ENCODE measurements at places on chromosomes 3 and 15.

GRCh38 chr3:54131026-54131605, 8.8 kb downstream of the CACNA2D3 start:
- DNase-seq, result no peak

- peak; percentile 85 for DNase-seq
These were observed 52.3 kb upstream of the CGNL1 start for GRCh38 chr15:57323806-57324589.

- DNase-seq, result no peak
These were observed 509.3 kb downstream of the ROBO1 start for GRCh38 chr3:79258479-79258878.

DNA sequence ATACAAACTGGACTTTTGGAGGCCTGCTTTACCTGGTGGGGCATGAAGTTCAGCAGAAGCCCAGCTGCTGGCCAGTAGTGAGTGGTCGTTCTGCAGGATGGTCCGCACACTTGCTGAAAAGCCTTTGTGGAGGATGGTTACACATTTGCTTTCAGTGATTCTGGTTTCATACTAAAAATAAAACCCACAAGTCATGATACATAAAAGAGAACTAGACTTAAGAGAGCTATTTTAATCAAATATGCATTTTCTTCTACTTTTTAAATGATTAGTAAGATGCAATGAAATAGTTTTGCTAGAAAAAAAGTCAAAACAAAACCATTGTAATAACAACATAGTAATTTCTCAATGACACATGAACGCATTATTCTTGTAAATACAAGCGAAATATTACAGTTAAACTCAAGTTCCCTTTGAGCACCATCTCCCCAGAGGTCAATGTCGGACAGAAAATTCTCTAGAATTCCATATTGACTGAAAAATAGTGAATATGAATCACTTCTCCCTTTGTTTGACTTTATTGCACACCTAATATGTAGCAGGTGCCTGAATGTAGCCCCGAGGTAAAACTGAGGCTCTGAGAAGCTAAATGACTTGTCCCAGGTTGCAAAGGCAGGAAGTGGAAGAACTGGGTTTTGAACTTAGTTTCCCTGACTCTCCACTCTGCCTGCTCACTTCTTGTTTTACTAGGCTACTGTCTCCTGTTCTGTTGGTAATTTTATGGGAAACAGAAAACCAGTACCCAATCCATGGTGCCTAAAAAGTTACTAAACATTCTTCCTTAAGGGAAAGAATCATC, 8.3 kb downstream of the IL5RA start:
- DNase-seq, result no peak

GRCh38 chr3:89179355-89180001, 72.1 kb downstream of the EPHA3 start:
- DNase-seq, result no peak

DNA sequence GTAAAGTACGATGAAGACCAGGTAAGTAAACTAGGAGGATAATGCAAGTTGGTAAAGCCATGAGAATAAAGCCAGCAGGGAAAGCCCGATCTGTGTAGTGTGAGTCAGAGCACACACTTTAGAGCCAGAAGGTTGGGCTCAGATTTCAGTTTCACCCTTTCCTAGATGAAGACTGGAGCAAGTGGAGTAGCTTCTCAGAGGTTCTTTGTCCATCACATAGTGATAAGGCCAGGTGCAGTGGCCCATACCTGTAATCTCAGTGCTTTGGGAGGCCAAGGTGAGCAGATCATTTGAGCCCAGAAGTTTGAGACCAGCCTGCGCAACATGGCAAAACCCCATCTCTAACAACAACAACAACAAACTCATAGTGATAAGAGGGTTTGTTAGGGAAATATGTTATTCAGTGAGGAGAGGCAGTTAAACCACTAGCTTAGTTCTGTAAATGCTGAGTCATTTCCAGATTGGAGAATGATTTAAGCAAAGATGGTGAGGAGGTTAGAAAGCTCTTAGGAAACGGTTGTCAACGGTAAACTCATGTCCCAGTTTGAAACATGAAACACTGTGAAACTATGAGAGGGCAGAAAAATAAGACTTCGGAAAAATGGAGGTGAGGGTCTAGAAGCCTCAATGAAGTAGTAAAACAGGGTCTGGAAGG, 39.0 kb downstream of the IL12A start:
- no peak for DNase-seq

DNA sequence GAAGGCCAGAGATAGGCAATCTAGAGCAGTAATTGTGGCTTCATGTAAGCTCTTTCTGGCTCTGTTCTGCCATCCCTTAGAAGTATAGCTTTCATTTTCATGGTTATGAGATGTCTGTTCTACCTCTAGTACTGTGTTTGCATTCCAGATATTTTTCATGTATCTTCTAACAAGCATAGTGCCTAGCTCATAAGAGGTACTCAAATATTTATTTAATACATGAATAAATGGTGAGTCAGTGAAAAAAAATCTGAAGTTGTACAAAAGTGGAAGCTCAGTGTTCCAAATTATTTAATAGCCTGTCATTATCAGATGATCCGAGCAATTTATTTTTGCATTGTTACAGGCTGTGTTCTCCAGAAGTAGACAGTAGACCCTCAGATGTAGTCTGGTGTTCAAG, 64.3 kb downstream of the OXSM start:
- DNase-seq, result no peak

GRCh38 chr3:61563313-61564271, 2.2 kb downstream of the PTPRG start:
- DNase-seq, result no peak

DNA sequence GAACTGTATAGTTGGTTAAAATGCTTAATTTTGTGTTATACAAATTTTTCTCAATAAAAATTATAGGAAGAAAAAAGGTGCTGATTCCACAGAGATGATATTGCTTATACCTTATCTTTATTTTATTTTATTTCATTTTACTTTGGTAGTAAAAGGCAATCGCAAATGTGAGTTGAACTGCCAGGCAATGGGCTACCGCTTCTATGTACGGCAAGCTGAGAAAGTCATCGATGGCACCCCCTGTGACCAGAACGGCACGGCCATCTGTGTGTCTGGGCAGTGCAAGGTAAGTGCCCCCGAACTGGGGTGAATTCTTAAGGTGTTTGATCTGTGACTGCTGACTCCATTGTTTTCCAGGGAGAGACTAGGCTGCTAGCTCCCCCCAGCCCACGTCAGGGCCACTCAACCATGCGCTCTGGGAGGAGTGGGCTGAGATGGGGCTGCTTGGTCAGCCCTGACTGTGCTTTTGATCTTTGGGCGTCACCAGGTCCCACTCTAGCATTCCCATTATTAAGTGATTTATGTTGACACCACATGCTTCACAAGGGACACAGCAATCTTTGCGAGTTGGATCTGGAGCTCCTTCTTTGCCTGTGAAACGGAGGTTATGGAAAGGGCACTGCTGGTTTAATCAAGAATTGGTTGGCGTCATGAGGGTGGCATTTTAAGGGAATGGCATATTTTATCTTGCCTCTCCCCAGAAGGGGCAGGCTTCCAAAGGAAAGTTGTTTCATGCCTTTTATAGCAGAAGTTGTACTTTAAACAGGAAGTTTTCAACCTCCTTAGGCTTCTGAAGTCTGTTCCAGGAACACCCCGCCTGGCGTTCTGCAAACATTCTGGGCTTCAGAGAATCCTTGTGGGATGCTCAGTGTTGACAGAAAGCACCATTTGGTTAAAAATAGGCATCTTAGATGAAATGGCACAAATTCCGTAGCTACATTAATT, 296.5 kb downstream of the THSD4 start:
- no peak for DNase-seq

DNA sequence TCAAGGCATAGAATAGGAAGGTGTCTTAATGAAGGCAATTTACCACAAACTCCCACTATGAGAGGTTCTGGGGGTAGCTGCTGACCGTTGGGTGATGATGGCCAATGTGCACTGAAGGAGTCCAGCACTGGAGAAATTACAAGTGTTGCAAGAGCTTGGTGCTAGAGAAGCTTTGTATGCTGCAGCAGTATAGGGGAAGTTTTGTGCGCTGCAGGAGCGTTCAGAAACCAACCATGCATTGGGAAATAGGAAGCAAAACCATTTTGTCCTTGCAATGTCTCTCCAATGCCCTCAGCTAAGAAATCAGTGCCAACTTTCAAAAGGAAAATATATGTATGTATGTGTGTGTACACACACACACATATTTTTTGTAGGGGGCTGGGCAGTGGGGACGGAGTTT, 441.6 kb upstream of the NAALADL2 start:
- DNase-seq, result no peak

GRCh38 chr3:171245796-171246765, 214.1 kb downstream of the TNIK start:
- DNase-seq, result no peak

- DNase-seq, result no peak
These were observed 112.3 kb downstream of the ADAMTS17 start for GRCh38 chr15:100229181-100230163.

DNA sequence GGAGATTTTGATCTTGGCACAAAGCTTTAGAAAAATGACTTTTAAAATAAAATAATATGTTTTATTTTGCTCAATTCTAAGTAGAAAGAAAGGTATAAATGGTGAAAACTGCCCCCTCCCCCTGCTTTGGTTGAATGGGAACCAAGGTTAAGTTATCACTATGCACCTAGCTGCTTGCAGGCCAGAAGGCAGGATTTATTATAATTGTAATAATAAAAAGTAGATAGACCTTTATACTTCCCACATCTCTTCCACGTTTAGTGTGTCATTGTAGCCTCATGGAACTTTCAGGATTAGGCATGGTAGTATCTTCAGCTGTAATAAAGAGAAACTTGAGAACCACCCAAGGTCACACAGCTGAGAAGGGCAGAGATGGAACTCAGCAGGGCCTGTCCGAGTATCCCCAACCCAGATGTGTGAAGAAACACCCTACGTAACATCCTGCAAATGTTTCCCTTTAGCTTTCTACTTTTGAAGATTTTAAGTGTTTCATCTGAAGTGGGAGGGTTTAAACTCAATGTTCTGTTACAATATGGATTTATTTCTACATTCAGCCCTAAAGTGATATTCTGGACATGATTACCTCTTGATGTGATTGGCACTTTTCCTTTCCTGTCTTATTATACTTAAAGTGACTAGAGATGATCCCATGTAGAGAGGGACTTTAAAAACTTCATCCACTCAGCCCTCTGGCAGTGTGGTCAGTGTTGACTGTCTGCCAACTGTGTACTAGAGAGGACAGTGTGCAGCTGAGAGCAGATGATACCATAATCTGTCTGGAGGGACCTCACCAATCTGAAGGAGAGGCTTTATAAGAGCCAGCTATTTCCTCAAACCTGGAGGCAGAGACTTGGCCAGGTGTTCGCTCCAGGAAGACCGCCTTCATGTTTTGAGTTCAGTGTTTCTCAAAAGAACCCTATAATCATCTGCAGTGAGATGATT, 282.5 kb upstream of the TRIM42 start:
- peak; percentile 35 for DNase-seq

DNA sequence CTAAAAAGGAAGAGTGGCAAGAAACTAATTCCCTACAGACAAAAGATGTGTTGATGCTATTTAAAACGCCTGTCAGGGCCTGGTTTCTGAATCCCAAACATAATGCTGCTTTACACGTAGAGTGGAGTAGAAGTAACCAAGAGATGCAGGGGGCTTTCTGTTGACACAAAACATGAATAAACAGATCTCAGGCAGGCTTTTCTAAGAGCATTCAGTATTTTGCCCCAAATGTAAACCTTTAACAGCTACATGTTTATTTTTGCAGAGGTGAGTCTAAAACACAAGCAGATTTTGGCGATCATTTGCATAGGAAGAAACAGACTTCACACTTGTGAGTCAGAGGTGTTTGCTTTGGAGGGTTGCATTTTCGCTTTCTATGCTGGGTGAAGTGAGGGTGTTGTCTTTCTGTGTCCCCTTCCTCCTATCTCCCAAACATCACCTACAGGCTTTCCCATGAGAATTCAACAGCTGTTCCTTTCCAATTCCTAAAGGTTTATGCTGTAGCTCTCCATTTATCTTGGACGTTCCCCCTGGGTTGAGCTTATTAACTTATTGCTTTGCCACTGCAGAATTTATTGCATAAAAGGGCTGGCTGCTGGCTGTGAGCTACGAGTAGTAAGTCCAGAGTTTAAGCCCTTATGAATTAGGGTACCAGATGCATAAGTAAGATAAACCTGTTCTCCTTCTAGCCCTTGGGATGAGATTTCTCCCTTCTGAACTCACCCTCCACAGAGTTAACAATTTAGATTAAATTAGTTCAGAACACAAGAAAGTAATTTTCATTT, 156.7 kb downstream of the DIPK2A start:
- DNase-seq, result no peak

DNA sequence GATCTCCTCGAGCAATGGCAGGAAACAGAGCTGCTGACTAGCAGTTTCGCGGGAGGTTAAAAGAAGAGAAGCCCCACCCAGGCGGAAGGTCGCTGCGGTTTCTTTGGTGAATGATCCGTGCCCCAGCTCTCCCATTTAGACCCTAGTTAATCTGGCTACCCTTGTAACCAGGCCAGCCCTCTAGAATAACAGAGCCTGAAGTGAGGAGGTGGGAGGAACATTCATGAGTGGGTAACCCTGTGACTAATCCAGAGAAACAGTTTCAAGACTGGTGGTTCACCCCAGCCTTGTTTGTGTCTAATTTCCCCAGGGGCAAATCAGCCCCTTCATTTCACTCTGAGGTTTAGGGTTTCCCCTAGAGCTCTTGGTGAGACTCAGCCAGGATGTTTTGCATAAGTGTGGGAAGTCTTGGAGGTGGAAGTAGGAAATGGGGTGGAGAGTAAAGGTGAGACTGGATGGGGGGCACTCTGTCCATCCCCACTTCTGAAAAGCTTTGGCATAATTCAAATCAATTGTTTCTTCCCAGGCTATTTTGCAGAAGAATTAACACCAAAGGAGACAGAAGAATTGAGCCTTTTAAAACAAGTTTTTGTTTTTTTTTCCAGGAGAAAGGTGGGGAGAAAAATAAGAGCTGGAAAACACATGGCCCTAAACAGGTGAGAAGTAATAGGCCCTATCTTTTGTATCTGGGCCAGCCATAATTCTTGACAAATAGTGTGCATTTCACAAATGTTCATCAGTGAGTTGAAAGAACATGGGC, 303.1 kb downstream of the RPLP1 start:
- DNase-seq, result no peak

DNA sequence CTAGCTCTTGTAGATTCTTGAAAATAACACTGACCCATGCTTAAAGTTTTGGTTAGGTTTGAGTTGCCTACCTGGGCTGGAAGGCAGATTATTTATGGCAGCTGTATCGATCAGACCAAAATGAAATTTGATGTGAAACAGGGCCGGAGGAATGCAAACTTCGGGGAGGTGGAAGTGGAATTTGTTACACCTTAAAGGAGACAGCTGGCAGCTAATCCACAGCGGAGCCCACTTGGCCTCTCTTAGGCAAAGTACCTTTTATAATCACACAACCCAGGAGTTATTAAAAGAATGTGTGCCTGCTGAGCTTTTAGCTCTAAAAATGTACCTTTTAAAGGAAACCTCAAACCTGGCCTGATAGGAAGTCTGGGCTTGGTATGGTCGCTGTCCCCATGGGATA, 250.9 kb upstream of the TPM1 start:
- no peak for DNase-seq

DNA sequence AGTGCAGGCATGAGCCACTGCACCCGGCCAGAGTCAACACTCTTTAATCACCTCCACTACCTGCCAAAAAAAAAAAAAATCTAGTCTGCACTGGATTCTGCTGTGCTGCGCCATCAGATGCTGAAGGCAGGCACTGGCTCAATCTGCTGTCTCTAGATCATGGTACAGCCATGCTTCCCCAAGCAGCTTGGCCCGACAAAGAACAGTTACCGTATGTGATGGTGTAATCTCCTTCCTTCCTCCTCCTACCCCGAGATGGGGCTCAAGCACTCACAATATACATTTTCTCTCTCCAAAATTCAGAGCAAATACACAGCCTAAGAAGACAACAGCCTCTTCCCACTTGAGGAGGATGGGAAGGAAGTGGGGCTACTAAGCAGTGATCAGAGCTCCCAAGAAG, 45.1 kb downstream of the DAPK2 start:
- no peak for DNase-seq

- no peak for DNase-seq
These were observed 8.3 kb downstream of the HDGFL3 start for GRCh38 chr15:83199288-83199687.
